Spinal cord (tissue), 10 donors: ENCODE measurements at places on chromosomes 16 and 17. TPM values are rescaled to one million over a fixed set of nuclear protein-coding genes. Genes with fewer than 3 reads are reported as not detected.

GRCh38 chr16:83116274-83116892 is 489.6 kb downstream of the CDH13 start:
- no peak for DNase-seq

- no peak for DNase-seq
These were observed 117.7 kb downstream of the WSCD1 start for GRCh38 chr17:6187836-6188235.

GRCh38 chr16:67415872-67416793 is at the start of gene ZDHHC1:
Gene ZDHHC1 (minus strand): TSS chr16:67416477. CDS start chr16:67407775, 8,702 bp downstream.
- no peak for DNase-seq

DNA sequence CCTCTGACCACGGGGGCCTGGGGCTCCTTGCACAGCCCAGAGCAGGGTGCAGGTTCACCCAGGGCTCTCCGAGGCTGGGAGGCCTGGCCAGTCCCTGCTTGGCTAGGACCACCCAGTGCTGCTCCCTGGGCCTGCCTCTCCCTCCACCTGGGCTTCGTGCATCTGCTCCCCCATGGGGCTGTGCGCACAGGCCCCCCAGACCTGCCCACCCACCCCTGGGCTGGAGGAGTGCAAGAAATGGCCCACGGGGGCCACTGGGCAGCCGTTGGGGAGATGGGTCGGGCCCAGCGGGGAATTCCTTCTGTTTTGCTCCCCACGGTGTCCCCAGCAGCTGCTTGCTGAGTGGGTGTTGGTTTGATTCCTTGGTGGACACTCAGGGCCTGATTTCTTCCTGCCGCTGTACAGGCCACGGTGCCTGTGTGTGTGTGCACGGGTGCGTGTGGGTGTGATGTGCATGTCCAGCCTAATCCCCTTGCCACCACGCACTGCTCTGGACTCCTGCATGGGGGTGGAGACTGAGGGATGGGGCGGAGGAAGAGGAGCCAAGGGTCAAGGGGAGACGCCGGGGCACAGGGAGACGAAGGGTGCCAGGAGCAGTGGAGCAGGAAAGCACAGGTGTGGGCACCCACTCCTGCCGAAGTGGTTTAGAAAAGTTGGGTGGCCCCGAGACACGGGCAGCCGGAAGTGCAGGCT is 8.5 kb downstream of the PRSS27 start:
- no peak for DNase-seq

- DNase-seq: no peak
These were observed 27.5 kb downstream of the KCNJ16 start for GRCh38 chr17:70102531-70102930.

DNA sequence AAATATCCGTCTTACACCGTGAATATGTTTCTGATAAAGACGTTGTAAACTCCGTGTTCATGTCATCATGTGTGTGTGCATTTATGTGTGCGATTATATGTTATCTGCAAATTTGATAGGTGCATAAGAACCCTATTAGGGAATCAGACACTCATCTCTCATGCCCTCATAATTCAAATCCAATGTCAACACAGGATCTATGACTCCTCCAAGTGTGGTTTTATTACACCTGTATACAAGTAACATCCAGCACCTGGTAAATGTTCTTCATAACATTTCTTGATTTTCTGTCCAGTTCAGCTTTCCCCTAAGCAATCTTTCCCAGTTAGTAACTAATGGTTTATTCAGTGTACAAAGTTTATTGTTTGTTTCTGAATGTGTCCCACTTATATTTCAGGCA is 681.9 kb downstream of the CDH11 start:
- no peak for DNase-seq

WFDC1 gene
- polyA plus RNA-seq: 9.0 TPM

ZNF267 gene
- 9.5 TPM for polyA plus RNA-seq

GRCh38 chr17:71302721-71303549 is 817.9 kb upstream of the SOX9 start:
- no peak for DNase-seq

EVI2B gene
- 8.1 TPM for polyA plus RNA-seq

CCL4 gene
- 8.4 TPM for polyA plus RNA-seq

DNA sequence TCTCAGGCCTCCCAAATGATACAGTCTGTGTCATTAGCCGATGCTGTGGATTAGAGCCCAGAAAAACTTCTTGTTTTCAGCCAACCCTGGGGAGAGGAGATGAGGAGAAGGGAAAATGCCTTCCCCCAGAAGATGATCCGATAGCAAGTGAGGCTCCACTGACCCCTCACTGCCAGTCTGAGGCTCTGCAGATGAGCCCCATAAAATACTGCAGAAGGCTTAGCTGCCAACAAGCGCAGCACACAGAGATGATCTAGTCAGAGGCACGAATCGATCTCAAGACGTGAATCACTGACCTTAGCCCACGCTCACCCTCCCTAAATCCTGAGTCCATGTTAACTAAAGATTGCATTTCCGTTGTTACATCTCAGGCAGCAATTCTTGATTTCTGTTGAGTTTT is 31.5 kb downstream of the SALL1 start:
- no peak for DNase-seq

CDK10 gene
- 115 TPM for polyA plus RNA-seq

DNA sequence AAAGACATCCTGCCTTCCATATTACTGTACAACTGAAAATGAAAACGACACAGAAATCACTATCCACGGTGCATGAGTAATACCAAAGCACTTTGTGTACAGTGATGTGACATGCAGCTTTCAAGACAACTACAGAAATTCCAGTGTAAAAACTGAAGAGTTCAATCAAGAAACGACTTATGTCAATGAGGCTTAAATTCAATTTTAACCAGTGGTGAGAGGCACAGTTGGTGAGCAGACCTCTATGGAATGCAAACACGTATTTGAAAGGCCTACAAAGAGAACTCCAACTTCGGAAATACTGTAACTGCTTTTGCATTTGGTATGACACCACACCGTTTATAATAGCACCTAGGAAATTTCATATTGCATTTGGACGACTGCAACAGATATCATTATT is 87.6 kb downstream of the USP31 start:
- DNase-seq: no peak

DNA sequence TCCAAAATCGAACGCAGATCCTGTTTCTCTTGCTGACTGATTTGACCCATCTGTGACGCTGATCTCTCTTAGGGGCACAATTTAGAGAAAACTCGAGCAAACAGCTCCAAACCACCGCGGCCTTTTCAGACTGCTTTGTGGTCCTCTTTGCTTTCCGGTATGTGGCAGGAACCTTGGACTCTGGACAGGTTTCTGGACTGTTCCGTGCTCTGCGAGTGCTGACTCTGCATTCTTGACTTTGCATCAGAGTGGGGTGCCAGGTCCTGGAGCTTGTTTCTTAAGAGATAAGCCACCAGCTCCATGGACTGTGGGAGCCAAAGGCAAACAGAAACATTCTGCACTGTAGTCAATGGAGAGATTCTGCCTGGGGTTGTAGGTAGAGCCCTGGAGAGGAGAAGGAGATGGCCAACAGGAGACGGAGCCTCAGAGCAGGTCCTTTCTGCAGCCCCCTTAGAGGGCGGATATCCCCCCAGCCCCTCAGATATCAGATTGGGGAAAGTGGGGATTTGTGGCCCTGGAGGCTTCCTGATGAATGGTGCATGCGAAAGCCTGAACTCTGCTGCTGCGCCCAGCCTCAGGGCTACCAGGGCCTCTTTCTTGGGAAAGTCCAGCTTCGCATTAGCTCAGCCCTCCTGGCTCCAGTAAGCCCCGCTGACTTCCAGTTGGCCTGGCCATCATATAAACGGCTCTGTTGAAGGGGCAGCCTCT is 65.6 kb downstream of the WIPI1 start:
- DNase-seq: no peak

GRCh38 chr17:62110923-62111484 is 45.9 kb upstream of the MED13 start:
- no peak for DNase-seq

DNA sequence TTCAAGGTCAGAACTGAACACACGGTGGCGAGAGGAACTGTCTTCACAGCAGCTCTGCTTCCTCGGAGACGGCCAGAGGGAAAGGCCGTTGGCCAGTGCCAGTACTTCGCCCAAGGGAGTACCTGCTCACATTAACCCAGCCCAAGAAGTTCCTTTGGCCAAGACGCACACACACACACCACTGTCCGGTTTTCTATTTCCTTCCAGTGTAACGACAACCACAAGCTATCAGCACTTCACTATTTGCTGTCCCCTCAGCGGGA is 744 bp upstream of the GGNBP2 start:
- DNase-seq: no peak

ACSF2 gene
- polyA plus RNA-seq: 26.7 TPM

DNA sequence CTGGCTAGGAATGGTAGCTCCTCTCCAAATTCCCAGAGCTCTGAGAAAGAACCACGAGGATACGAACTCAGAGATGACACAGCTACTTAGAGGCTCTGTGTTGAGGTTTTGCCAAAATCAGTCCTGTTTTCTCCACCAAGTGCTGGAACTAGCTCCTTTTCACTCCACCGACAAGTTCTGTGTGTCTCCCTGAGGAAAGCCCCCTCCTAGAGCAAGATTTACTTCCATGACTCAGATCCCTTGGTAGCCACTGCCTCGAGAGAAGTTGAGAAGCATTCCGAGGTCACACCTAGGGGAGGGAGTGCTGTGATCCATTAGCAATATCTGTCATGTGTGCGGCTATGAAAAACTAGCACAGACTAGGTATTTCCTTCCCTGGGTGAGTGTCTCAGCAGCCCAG is 30.6 kb downstream of the IL21R start:
- no peak for DNase-seq

DNA sequence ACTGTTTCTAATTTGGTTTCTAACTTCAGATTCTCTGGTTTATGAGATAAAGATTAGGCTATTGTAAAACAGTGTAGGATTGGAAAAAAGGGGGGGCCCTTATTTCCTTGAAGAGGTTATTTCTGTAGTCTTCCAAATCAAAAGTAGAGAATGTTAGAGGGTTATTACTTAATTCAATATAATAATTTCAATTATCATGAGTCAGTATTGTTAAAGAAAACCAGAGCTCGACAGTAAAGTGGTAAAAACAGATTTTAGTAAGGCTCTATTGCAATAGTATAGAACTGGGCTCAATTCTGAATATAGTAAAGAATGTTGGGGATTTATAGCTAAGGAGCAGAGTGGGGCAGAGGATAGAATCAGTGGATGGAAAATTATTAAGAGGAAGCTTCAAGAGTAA is 140.0 kb downstream of the TANC2 start:
- no peak for DNase-seq

DNA sequence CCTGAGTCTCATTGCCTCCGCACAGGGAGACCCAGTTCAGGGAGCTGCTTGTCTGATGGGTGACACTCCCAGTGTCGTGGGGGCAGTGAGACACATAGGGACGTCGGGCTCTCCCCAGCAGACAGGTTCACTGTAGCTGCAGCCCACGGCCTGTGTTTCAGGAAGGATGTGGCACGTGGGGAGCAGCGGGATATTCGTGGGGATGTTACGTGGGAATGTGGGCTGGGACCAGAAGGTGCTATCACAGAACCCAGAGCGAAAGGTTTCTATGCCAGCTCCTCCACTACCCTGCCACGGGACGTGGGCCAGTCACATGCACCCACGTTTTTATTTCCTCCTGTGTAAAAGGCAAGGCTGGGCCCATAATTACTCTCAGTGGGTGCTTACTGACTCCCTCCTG is 16.3 kb downstream of the CACNA1G start:
- DNase-seq: no peak

GRCh38 chr17:983921-984320 is 4.3 kb upstream of the NXN start:
- no peak for DNase-seq

MAP2K6 gene
- polyA plus RNA-seq: 11.5 TPM

- no peak for DNase-seq
These were observed 11.2 kb downstream of the TADA2A start for GRCh38 chr17:37417852-37418251.

DNA sequence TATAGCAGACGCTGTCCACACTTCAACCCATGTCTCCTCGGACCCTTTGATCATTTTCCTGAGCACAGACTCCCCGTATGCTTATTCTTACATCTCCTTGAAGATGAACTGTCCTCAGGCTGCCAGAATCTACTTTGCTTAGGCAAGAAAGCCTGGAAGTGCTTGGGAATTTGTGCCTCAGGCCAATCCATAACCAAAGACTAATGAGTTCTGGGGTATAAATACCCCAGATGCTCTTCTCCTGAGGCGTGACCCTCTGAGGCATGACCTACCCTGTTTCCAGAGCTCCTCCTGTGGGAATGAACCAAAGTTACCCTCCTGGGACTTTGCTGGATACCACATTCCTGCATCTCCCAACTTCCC is 10.1 kb upstream of the TEKT3 start:
- DNase-seq: no peak

GRCh38 chr16:78259873-78260272 is 160.4 kb downstream of the WWOX start:
- DNase-seq: no peak
